ENCODE measurements at places on chromosomes 1 and 21. TPM values are rescaled to one million over a fixed set of nuclear protein-coding genes. Genes with fewer than 3 reads are reported as not detected.

The HSF2BP gene
- total RNA-seq: not detected

DNA sequence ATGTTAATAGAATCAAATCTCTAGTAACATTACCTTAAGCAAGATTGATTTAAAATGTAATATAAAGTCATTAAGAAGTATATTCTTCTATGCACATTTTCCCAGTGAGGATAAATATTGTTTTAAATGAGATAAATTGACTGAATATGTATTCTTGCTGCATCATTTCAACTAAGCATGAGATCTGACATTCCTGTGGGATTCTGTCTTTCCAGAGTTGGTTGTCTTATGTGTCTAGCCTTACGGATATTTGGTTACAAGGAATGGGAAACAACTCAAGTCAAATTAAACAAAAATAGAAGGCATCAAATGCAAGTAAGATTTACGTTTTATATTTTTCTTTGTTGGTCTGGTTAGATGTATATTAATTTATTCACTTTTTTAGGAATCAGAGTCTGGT lies 287.5 kb downstream of the PTGER3 start:
- no peak for DNase-seq

GRCh38 chr1:116405241-116406135 lies 32.4 kb downstream of the ATP1A1 start:
- DNase-seq: no peak

DNA sequence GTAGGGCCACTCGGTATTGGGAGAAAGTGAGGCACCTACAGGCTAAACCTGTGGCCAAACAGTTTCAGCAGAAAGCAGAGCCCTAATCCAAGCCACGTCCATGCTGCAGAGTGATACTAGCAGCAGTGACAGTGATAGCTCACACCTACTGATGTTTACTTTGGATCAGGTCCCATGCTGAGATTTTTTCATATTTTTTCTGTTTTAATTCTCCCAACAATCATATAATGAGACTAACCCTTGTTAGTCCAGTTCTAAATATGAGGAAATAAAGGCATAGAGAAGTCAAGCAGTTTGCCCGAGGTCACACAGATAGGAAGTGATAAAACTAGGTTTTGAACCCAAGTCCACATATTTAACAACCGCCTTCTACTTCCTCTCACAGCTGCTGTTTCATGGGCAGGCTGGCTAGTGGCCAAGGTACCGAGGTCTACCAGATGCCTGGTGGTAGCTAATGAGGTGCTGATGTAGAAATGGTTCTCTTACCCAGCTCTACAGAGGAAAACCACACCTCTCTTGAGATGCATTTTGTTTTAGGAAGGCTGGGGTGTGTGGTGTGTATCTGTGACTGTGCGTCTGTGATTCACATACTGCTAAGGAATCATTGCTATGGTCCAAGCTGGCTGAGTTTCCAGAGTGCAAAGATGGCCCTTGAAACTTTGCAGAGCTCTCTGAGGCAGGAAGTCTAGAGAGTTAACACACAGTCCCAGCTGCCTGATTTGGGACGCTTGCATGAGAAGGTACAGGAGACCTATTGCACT lies 80.3 kb upstream of the ARTN start:
- peak; percentile 78 for DNase-seq

DNA sequence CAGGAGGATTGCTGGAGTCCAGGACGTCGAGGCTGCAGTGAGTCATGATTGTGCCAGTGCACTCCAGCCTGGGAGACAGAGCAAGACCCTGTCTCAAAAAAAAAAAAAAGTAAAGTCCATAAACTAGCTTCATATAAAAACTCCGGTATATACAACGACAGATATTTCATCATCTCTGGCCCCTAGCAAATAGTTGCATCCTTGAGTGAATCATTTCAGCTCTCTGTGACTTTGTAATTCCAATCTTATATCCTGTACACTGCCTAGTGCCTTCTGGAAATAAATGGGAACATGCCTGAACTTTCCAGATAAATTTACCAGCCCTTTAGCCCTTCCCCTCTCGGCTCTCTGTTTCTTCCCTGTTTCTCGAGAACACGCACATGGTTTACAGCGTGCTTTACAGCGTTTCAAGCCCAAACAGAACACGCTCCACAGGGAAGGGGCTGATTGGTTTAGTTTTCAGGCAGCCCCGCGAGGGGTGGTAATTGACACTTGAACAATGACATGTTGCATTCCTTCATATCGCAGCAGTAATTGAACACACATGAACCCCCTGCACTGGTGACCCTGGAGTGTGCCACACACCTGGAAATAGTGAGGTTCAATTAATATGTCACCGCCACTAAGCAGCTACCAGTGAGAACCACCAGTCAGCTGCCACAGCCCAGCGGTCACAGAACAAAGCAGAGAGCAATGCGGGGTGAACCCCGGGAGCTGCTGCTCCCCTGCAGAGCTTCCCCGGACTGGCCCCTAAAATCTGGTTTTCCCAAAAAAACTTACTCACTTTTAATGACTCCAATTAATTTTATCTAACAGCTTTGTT lies 35.7 kb upstream of the SIM2 start:
- no peak for DNase-seq

The RIPPLY3 gene
- total RNA-seq: not detected

GRCh38 chr1:19313636-19313959 lies 1.5 kb downstream of the SLC66A1 start:
- DNase-seq: no peak

The SHE gene
- 8.2 TPM for total RNA-seq

The FCRLA gene
- 13.1 TPM for total RNA-seq

DNA sequence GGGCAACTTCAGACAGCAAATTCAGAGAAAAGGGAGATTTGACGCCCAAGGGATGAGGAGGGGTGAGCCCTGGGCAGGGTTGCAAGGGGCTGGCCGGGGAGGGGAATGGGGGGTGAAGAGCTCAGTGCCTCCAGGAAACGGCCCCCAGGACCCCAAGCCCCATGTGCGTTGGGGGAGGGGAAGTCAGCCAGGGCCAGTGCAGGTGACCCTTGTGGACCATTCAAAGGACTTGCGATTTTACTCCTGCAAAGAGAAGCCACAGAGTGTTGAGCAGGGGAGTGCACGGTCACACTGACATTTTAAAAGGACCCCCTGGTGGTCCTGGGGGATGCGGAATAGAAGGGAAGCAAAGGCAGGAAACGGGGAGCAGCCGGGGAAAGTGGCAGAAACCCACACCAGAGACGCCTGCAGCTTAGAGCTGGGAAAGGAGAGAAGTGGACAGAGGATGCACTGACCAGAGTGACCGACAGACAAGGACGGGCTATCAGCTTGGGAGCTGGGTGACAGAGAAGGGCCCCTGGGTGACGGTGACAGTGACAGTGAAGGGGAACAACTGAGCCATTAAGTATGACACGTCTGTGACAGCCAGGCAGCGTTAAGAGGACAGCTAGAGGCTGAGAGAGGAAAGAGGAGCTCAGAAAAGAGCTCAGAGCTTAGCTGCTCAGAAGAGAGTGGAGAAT lies 54.0 kb upstream of the TMEM51 start:
- no peak for DNase-seq

GRCh38 chr1:158011714-158012113 lies 18.3 kb downstream of the KIRREL1 start:
- no peak for DNase-seq

DNA sequence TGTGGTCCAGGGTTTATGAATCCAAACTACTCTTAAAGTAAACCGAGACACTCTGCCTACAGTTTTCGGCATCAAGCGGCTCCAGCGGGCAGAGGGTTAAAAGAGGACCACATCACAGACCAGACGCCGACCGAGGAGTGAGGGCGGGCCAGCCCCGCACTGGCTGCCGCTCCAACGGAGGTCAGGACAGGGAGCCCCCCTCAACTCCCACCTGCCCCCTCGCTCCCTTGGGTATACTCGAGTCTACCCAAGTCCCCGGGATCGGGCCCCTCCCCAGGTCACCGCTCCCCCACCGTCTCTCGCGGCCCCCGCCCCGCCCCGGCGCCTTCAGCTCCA lies 312 bp downstream of the ARNT start:
- DNase-seq: no peak

DNA sequence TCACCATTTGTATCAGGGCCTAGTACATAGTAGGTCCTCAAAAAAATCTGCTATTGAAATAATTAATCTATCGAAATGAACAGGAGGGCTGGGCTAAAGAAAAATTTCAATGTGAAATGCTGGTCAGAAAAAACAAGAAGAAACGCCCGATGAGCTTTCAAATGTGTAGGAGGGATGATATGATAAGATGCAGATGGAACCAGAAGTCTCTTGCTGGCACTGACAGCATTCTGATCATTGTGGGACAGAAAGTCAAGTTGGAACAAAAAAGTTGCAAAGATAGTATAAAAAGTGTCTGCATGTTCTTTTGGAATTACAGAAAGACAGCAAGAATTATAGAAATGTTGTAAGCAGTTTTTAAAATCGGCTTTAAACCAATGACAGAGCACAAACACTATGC lies 11.1 kb downstream of the G0S2 start:
- no peak for DNase-seq

DNA sequence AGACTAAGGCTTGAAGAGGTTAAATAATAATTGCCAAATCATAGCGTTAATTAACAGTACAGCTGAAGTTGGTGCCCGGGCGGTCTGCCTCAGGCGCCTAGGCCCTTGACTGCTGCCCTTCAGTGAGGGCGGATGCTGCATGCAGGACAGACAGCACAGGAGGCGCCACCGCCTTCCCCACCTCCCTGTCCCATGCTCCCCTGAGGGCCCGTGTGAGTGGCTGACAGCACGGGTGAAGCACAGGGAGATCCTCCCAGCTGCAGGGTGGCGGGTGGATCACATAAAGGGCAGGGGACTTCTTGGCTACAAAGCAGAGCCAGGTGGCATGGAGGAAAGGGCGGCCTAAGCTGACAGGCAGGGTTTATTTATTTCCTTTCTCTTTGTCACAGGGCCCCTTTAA lies 49.1 kb downstream of the DDX20 start:
- DNase-seq: no peak

The CD1C gene
- total RNA-seq: not detected

The ANGPTL7 gene
- total RNA-seq: not detected

- DNase-seq: no peak
Measured at GRCh38 chr1:3507636-3508275, 53.3 kb downstream of the ARHGEF16 start.

The BATF3 gene
- total RNA-seq: 0.14 TPM
